ENCODE measurements at places on chromosomes 4 and X.

GRCh38 chrX:119028733-119029330 is 44.0 kb upstream of the CT47C1 start:
- DNase-seq: no peak

- no peak for DNase-seq
Measured at GRCh38 chrX:104270916-104271512, 16.3 kb upstream of the ESX1 start.

DNA sequence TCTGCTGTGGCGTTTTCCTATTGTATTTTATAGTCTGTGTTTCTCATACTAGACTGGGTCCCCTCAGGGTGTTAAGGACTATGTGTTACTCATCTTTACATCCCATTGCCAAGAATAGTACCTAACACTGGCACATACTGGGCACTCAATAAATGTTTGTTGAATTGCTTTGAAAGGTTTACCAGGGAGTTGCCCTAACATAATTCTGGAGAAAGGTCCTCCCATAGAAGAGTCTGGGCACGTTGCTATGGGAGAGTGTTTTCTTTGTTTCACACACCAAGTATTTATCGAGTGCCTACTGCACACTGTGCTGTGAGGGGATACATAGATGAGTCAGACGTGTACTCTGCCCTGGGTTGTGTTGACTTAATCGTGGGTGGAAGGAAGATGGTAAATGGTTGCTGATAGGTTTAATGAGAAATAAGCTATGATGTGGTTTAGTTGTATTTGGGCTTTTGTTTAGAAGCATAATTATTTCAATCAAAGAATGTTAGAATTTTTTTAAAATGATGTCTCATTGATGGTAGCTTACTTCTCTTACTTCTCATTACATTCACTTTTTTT is 42.9 kb downstream of the AFF1 start:
- DNase-seq: no peak

- DNase-seq: no peak
Measured at GRCh38 chr4:8618961-8619720, 26.6 kb downstream of the CPZ start.

DNA sequence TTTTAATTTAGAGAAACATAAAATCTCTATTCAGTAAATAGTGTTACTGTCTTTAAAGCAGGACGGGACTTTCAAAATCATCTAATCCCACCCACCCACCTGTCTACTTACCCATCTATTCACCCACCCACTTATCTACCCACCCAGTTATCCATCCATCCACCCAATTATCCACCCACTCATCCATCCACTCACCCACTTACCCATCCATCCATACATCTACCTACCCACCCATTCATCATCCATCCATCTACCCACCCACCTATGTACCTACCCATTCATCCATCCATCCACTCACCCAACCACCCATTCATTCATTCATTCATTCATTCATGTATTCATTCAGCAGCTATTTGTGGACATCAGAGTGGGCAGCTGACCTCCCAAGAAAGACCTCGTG is 30.6 kb downstream of the MAN2B2 start:
- no peak for DNase-seq

DNA sequence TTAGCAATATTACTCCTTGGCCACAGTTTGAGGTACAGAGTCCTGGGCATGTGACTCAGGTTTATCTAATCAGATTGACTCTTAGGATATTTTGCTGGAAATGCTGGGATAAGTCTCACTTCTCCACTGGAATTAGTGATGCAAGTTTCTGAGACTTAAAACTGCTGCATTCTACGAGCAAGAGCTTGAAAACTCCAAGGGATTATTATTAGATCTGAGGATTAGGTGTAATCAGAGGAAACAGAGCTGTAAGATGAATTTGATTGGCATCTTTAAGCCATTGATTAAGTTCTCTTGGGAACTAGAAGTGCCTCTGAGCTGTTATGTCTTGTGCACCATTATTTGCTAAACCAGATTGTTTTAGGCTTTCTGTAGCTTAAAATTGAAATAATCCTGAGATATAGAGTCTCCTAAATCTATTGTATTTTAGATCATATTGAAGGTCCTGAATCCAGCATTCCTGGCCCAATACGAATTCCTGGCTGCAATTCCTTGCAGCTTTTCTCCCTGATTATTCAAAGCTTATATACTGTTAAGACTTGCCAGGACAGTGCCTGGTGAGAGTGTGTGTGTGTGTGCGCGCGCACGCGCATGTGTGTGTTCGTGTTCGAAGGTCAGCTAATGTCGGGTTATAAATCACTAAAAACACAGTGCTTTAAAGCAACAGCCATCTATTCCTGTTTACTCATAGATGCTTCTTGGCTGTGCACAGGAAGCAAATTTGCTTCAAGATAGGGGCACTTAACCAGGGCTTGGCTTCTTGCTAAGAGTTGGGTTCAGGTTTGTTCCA is 735.1 kb downstream of the STIM2 start:
- no peak for DNase-seq

DNA sequence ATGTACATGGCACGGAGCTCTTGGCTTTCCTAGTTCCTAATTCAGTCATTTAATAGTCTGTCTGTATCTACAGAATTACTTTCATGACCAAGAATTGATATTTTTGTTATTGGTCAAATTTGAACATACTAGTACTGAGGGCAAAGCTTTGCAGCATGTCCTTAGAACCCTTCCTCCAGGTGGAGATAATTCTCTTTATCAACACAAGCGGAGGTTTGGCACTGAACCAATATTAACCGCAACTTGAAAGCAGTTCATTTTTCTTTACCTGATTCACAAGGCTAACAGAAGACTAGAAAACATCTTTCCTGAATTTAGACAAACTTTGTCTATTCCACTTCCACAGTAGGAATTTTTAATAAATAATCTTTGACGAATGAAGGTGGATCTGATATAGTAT is 73.8 kb downstream of the TACR3 start:
- no peak for DNase-seq

DNA sequence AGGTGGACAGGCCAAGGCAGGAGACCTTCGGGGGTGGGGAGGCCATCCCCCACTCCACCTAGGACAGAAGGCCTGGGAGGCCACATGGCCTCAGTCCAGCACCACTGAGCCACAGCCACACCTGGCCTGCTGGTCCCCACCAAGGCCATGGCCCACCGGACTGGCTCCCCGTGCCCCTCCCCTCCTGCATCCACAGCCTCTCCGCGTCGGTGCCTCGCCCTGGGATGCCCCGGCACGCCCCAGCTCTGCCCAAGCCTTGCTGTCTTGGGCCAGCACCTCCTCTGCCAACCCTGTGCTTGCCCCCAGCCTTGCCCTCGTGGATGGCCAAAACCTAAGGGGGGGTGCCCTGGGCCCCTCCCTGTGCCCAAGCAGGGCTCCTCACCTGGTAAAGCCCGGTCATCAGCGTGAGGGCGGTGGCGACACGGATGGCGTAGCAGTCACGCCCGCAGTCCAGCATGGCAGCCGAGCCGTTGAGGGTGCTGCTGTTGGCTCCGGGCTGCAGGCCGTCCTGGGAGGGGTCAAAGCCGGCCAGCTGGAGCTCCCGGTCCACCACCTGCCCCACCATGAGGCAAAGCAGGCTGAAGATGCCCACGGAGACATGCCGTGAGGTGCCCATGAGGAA is 2.3 kb downstream of the SLC26A1 start:
- no peak for DNase-seq

GRCh38 chr4:186924723-186925122 is 201.1 kb upstream of the FAT1 start:
- DNase-seq: no peak

DNA sequence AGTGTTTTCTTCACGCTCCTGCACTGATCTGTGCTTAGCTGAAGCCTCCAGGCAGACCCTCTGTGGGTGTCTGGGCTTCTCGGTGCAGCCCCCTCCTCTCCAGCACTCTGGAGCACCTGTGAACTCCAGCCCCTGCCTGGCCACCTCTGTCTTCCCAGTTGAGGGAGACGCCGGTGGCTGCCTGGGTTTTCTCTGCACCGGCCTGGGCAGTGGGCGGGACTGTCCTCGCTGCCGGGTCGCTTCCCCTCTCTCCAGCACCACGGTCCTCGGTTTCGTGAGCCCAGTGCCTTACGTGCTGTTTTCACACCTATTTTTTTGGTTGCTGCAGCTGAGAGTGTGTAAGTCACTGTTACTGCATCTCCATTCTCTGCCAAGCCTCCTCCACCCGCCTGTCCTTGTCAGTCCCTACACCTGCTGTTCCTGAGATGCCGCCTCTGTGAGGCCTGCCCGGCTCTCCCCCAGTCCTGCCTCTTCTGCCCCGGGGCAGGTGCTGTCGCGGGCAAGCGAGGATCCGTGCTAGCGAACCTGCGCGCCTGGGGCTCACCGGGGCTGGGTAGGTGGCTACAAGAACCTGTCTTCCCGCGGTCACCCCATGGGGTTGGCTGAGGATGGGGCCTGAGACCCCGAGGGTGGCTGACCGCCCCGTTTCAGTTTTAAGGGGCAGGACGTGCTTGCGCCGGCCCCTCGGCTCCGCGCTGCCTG is 2.4 kb upstream of the FGFRL1 start:
- no peak for DNase-seq

DNA sequence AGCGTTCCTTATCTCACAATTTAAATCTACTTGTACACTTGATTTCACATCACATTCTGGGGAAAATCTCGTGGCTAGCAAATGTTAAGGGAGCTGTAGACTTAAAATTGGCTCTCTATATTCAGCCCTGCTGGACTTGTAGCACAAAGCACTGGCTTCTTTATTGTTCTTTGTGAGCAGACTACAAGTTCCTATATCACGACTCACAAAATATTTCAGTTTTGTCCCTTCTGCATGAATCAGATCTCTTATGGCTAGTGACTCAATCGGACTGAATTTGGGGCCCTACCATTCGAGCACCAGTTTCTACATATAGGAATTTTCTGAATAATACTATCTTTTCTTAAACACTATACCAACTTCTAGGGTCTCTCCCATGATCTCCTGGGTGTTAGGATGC is 390.1 kb downstream of the ADAM29 start:
- no peak for DNase-seq

- DNase-seq: no peak
Measured at GRCh38 chr4:134740290-134740689, 538.7 kb upstream of the PABPC4L start.

DNA sequence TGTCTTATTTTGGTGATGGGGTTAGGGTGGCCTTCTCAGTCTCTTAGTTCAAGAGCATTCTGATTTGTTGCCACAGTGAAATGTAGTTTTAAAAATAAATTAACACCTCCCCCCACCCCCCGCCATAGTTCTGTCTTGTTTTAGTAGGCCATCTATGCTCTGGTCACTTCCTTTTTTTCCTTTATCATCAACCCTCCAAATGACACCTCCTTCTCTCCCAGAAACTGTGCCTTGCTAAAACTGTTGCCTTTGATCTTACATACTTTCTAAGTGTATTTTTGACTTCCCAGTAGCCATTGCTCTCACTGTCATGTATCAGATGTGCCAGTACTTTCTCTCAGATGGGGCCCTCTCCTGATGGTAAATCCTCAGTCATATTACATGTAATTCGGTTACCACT is 14.5 kb upstream of the NDUFC1 start:
- DNase-seq: no peak

GRCh38 chr4:42761804-42762203 is 104.9 kb upstream of the ATP8A1 start:
- no peak for DNase-seq

DNA sequence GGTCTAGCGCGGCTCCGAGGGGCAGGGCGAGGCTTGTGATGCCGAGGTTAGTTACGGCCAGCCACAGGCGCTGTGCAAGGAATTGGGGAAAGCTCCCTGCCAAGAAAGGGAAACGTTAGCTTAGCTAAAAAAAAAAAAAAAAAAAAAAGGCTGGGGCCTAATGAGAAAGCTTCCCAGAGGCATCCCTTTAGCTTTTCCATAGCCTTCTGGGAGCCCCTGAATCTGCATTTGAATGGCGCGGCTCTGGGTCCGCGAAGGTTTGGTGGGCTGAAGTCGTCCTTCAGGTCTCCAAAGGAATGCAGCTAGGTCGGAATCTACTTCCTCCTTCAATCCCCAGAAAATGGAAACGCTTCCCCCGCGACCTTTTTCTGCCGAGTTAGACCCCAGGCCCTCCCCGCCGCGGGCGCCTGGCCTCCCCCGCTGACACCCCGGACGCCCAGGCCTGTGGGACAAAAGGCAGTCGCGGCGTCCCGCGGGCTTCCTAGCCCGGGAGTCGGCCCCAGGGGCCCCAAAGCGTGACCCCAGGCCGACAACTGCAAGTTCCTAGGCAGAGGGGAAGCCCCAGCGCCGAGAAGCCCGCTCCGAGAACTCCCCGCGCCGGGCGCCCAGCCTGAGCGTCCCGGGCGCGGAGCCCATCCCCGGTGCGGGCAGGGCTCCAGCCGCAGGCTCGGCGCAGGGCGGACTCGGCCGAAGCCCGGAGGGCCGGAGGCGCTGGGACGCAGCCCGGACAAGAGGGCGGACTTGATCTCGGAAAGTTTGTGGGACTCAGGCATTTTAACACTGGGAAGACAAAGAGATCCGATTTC is 605 bp upstream of the FAT1 start:
- DNase-seq: no peak

DNA sequence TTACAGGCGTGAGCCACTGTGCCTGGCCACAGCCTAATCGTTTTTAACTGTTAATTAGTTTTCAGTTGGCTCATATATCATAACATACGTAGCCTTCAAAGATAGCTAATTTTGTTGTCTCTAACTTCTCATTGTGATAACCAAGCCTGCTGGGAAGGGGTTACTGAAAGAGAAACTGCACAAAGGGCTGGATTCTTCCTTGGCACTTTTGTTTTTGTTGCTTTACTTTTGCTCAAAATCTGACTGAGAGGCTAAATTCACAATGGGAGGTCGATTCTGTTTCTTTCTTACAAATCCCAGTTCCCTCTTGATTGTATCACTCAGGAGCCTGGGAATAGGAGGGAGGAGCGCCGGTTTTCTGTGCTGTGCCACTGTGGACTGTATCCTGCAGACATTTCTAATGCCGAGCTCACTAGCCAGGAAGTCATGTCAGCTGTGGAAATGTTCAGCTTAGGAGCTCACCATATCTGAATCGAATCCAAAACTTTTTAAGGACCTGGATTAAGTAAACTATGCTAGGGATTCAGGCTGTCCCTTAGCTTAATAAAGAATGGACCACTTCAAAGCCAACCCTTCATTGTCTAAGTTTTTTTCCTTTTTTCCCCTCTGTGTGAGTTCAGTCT is 120.5 kb upstream of the FAT1 start:
- no peak for DNase-seq

DNA sequence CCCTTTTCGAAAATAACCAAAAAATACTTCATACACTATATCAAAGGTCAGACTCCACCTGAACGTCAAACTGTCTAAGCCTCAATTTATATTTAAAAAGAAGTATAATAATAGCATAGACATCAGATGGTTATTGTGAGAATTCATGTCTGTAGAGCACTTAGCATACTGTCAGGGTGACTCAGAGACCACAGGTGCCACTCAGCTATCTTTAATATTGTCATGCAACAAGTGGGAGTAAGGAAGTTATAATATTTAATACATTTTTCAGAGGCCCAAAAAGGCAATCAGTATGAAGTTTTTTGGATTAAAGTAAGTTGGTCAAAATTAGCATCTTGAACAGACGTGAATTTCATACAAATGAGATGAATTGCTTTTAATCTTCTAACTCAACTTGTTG is 93.3 kb downstream of the PHOX2B start:
- DNase-seq: no peak

DNA sequence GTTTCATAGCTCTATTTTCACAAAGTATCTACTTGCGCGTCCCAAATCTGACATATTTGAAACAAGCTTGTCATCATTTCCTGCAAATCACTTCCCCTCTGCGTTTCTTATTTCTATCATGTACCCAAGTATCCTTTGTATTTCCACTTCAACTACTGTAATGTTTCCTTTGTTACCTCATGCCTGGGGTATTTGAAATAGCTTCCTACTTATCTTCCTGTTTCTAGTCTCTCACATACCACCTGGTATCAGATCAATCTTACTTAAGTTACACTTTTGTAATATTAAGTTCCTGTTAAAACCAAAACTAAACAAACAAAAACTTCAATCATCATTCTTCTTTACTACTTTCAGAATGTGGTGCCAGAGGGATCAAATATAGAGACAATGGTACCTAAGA is 93.6 kb upstream of the SMAD1 start:
- no peak for DNase-seq

All from SIG-M5 (cell line).